SK-N-SH treated with all-trans-retinoic acid at 6 μM for 48 hours (cell line): ENCODE measurements at places on chromosomes 5 and 9.

DNA sequence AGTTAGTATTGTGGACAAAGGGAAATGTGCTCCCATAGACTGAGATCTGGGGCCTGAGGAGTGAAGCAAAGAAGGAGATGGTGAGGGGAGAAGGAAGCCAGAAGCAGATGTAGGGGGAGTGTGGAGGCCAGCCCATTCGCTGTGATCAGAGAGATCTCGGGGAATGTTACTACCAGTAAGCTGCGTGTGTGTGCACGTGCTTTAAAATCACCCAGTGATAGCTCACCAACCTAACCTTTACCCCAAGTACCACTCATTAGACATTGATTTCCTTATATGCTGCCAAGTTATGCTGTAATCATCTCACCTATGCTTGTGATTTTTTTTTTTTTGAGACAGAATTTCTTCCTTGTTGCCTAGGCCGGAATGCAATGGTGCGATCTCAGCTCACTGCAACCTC, 659.1 kb downstream of the IRX1 start:
- no peak for ATAC-seq

DNA sequence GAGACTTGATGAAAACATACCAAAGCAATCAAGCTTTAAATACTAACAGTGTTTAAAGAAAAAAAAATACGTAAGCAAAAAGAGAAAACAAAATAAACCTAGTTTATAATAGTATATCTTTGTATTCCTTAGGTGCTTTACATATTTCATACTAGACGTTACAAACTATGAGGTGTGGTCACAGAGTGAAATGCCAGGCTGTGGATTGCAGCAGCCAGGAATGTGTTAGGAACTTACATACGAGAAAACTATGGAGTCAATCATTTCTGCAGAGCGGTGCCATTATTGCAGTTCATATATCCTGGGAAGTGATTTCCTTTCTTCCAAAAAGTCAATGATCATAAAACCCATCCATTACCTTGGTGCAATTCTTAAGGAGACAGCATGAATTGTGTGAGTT, 443.6 kb upstream of the GRAMD2B start:
- ATAC-seq, result no peak

DNA sequence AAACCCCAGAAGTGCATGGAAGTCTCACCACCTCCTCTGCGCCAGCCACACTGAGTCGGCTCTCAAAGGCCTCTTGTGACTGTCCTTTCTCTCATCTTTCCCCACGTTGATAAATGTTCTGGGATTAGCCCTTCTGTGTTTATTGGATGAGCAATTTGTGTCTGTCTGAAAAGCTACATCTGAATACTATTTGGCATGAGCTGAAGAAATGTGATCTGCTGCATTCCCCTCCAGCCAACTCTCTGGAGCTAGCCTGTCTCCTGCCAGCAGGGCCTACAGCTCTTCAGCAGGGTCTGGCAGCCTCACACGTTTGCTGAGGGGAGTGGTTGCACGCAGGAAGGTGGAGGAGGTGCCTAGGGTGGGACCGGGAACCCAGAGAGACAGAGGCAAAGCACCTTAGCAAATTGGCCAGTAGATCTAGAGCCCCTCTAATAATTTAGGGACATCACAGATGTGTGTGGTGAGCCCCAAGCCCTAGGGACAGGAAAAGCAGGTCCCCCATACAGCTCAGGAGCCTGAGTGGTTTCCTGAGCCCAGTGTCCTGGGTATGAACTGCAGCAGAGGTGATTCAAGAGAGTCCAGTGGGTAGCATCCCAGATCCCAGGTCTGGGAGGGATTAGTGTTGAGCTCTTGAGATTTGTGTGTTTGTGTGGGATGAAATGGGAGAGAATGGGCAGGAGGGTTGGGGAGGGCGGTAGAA, 20.5 kb upstream of the B4GALT1 start:
- peak; percentile 98 for ATAC-seq

DNA sequence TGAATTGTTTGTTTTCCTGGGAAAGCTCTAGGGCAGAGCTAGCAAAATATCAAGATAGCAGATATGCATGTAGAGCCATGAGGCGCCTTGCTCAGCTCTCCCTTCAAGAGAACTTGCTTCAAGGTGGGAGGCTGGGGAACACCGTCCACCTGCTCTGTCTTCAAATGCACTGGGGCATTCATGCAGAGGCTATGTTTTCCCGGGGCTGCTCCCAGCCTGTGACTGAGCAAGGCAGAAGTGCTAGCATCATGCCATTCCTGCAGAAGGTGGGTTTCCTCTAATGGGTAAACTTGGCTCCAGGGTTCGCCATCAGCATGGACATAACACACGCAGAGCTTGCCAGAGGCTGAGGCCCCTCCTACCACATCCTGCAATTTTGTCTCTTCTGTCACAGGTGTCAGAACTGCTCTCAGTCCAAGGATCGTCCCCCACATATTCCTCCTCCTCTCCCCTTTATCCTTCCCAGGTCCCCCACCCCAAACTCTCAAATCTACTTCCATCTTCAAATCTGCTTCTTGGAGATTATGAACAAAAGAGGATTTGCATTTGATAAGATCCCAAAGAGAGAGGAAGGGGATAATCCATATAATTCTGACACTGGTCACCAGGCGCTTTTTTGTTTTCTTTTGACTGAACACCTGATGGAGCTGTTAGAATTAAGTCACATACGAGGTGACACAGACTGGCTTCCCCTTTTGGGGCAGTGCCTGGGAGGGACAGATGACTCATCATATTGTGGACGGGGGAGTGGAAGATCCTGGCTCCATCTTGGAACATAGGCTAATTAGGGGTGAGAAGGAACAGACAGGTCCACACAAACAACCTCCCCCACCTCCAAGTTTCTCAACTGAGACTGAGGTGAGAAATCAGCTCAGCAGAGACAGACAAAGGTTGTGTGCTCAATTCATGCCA, 85.0 kb upstream of the TAF11L2 start:
- no peak for ATAC-seq

DNA sequence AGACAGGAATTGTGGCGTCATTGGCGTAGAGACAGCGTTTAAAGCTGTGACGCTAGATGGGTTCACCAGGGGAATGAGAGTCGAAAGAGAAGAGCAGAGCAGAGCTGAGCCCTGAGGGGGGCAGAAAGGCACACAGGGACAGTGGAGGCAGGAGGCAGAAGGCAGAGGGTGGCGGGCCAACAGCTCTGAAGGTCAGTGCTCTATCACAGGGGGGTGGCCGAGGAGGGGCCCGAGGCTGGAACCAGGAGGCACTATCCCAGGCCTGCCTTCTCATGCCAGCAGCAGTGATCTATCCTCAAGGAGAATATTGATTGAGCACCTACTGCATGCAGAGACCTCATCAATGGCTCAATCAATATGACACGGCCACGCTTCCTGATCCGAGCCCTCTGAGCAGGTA, 132.4 kb downstream of the KCNIP1 start:
- ATAC-seq, result no peak

DNA sequence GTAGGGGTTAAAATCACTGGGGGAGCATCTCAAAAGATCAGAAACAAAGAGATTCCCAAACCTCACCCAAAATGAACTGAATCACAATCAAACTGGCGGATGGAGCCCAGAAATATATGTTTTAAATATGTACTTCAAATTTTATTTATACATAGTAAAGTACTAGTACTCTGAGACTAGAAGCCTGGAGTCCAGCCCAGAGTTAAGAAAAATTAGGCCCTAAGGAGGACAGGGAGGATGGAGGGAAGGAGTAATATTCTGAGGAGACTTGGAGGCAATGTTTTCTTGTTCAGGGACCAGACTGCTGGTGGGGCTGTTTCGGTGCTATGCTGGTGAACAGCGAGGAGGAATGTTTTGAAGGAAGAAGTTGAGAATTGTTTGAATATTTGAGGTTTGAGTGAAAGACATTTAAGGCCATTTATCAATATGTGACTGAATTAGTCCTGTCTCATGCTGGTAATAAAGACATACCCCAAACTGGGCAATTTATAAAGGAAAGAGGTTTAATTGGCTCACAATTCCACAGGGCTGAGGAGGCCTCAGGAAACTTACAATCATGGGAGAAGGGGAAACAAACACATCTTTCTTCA, 552.4 kb upstream of the DAB2 start:
- no peak for ATAC-seq

DNA sequence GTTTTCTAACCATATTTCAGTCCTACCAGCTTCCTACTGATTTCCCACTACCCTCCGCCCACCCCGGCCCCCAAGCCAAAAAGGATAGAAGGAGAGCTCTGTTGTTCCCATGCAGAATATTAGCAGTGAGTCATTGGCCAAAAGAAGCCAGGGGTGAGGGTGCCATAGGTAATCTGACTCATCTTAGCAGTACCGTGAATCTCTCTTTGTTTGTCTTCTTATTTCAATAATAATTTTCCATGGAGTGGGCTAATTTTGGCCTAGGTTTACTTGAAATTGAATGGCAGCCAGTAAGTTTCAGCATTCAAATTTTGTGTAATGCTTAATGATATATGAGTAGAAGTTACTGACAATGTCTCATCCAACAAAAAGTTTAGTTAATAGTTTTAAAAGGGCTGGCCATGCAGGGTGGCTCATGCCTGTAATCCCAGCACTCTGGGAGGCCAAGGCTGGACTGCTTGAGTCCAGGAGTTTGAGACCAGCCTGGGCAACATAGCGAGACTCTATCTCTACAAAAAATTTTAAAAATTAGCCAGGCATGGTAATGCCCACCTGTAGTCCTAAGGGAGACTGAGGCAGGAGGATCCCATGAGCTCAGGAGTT, 74.2 kb downstream of the C9orf152 start:
- peak; percentile 68 for ATAC-seq

DNA sequence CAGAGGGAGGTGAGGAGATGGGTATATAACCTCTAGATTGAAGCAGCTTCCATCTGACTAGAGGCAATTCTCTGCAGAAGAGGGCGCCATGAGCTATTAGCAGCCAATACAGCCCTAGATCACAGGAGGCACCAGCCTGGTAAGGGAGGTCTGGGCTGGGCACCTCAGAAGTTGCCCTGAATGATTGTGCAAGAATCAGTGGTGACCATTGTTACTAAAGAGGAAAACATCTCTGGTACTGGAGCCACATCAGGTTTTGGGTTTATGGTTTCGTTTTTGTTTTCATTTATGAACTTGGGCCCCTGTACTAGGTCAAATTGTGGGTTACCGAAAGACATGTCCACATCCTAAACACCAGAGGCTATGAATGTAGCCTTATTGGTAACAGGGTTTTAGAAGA, 342.0 kb downstream of the MLLT3 start:
- no peak for ATAC-seq

- no peak for ATAC-seq
Measured at GRCh38 chr5:16792598-16793275, 143.4 kb downstream of the MYO10 start.

- no peak for ATAC-seq
Measured at GRCh38 chr5:108083232-108083631, 298.7 kb downstream of the FBXL17 start.

- no peak; the same call in 2 of the 3 replicates for ATAC-seq
Measured at GRCh38 chr5:76376148-76376865, 26.8 kb upstream of the IQGAP2 start.

GRCh38 chr5:16681876-16682275, 65.1 kb upstream of the RETREG1 start:
- no peak for ATAC-seq

DNA sequence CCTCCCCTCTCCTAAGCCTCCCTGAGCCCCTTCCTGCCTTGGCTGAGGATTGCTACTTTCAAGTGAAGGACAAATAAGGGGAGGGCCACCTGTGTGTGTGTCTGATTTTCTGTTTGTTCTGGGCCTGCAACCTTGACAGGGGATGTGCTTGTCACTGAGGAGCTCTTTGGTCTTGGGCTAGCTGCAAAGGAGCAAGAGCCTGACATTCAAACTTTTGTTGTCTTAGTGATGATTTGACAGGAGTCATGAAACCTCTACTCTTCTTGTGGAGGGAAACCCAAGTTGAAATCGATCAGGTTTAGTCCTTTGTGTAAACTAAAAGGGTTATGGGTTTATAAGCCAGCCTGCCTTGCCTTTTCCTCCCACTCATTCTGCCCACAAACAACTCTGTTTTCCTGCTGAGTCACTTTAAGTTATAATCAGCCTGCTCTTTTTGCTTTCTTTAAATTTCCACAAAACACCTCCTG, 16.9 kb downstream of the CLTA start:
- ATAC-seq, result no peak; the same call in 1 of the 3 replicates

GRCh38 chr5:8057769-8058168, 188.8 kb downstream of the MTRR start:
- ATAC-seq, result peak; percentile 64

- no peak for ATAC-seq
Measured at GRCh38 chr9:24932785-24933184, 387.1 kb upstream of the IZUMO3 start.

DNA sequence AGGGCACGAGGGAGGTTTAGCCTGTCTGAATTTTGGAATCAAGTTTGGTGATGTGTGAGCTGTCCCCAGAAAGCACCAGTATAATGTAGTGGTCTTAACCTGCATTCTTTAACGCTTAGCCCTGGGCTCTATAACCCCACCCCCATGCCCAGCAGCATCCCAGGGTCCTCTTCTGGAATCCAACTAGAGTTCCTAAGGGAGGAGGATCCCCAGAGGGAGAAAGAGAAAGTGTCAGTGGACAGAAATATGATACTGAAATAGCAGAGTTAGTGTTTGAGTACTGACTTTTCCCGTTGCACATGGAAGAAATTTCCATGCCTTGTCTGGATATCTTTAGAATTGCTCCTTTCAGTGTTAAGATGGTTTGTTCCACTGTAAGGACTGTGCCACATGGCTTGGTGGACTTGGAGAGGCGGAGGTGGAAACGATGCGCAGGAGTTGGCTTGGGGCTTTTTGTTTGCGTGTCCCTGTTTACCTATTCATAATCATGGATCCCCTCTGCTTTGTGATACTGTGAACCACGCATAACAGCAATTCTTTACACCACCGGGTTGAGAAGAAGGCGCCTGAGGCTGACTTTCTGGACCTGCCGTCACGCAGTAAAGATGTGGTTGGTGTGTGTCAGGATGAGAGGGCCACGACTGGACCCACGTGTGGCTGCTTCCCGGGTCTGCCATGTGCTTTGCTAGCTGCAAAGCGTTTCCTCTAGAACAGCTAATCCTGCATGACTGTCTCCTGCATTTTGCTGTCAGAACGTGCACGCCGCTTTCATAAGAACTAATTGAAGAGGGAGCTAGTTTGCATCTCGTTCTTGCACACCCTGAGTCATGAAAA, 142.3 kb downstream of the SMARCA2 start:
- ATAC-seq, result peak; percentile 69

- ATAC-seq, result peak; percentile 32; the same call in 2 of the 3 replicates
Measured at GRCh38 chr9:27472195-27472594, 51.9 kb upstream of the IFNK start.

DNA sequence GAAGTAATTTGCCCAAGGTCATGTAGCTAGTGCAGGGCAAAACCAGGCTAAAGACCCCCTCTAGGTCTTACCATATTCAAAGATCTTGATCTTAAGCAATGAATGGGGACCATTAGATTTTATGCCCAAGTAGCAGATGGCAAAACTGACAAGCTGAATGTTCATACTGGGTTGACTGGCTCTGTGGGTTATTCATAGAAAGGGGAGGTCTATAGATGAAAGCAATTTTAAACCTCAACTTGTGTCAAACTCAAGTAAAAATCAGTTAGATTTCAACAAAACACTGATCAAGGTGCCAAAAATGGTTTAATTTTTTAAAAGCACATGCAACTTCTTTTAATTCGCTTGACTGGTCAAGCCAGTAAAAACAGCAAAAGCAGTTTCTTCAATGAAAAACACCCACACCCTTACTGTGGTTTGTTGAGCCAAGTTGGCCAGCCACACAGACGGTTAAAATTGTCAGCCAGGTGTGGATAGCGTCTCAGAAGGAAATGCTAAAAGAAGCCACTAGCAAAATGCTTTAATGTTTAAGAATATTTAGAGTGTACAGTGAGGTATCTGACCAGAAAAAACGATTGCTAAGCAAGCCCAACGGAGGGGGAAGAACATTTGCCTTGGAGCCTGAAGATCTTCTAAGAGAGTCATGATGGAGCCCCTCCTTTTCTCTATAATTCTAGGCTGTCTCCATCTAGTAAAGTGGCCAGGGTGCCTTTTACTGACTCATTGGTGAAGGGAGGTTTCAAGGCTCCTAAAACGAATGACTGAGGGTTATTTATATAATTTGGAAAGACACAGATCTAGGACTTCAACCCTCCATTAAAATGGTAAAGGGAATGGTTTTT, 539.6 kb upstream of the CLINT1 start:
- ATAC-seq, result no peak
